ENCODE measurements at places on chromosomes 4 and X. TPM values are rescaled to one million over a fixed set of nuclear protein-coding genes. Genes with fewer than 3 reads are reported as not detected.

CENPVL1 gene
- total RNA-seq, result not detected

ERAS gene
- total RNA-seq, result not detected

PPA2 gene
- 103 TPM for total RNA-seq

MAGEA11 gene
- total RNA-seq, result not detected

NHS gene
- total RNA-seq, result 2.6 TPM

FOXP3 gene
- under 0.01 TPM for total RNA-seq

TLR2 gene
- total RNA-seq, result 0.32 TPM

NWD2 gene
- not detected for total RNA-seq

SFRP2 gene
- not detected for total RNA-seq

FGF13 gene
- total RNA-seq, result not detected

LRCH2 gene
- 5.8 TPM for total RNA-seq

FGA gene
- not detected for total RNA-seq

FGF2 gene
- 176 TPM for total RNA-seq

BST1 gene
- total RNA-seq, result 19.9 TPM

PRRG3 gene
- total RNA-seq, result not detected

CXCR3 gene
- not detected for total RNA-seq

ARHGAP6 gene
- total RNA-seq, result 1.9 TPM

ZNF718 gene
- total RNA-seq, result 8.2 TPM

PACRGL gene
- total RNA-seq, result 19.4 TPM

FMR1 gene
- total RNA-seq, result 27.6 TPM

Data from fibroblast of villous mesenchyme (primary cell).